ENCODE measurements at places on chromosomes 16 and 17. TPM values are rescaled to one million over a fixed set of nuclear protein-coding genes. Genes with fewer than 3 reads are reported as not detected.

RASL10B gene
- 9.9 TPM for total RNA-seq

PYDC1 gene
- total RNA-seq, result not detected

USP6 gene
- total RNA-seq, result 0.11 TPM

TBC1D3H gene
- total RNA-seq, result not detected

STXBP4 gene
- 4.9 TPM for total RNA-seq

MARVELD3 gene
- not detected for total RNA-seq

CSF3 gene
- 0.43 TPM for total RNA-seq

CDK5RAP3 gene
- total RNA-seq, result 52.3 TPM

TEKT3 gene
- not detected for total RNA-seq

PPP1R1B gene
- 2.4 TPM for total RNA-seq

GRCh38 chr16:29983420-29984136 lies 9.9 kb downstream of the TAOK2 start:
- DNase-seq, result no peak

GRCh38 chr16:68144008-68144407 lies 58.8 kb downstream of the NFATC3 start:
- DNase-seq, result no peak

DNA sequence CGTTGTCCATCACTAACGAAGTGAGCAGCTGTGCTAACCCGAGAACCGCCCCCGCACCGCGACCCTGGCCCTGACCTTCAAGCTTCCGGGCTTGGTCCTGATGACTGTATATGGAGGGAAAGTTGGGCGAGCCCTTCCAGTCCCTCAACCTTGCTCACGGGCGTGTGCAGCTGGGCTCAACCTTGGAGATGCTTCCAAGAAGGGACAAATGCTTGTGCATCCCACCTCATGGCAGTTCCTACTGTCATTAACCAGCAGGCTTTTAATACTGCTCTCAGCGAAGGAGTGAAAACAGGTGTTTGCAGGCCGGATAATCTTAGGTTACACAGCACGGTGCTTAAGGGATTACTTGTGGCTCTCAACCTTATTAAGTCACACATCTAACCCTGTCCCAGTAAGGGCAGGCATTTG lies 33.5 kb downstream of the SRL start:
- DNase-seq, result no peak

GRCh38 chr17:49381033-49381432 lies 19.0 kb upstream of the ZNF652 start:
- DNase-seq, result no peak

DNA sequence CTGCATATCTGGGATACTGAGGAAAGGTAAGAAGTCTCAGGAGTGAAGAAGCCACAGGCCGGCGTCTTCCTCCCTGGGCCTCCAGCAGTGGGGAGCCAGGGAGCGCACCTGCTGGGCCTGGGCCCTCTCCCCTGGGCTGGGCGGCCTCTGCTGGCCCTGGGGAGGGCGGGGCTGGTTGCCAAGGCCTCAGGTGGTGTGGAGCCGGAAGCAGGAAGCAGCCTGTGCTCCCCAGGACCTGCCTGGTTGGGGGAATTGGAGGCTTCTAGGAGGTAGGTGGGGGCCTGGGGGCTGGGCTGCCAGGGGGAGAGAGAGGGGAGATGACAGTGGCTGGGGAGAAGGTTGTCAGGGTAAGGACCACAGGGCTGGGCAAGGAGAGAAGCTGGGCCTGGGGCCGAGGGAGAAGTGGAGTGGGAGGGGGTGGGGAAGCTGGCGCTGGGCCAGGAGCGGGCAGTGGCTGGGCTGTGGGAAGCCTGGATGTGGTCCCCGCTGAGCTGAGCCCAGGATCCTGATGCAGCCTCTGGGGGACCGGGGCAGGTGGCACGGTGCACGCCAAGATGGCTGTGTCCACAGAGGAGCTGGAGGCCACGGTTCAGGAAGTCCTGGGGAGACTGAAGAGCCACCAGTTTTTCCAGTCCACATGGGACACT lies at the start of gene SMIM22:
TSS of gene SMIM22 (plus strand) at position 189 of the 647 bp plus-strand sequence. CDS start at position 555, 366 bp downstream.
- no peak for DNase-seq

DNA sequence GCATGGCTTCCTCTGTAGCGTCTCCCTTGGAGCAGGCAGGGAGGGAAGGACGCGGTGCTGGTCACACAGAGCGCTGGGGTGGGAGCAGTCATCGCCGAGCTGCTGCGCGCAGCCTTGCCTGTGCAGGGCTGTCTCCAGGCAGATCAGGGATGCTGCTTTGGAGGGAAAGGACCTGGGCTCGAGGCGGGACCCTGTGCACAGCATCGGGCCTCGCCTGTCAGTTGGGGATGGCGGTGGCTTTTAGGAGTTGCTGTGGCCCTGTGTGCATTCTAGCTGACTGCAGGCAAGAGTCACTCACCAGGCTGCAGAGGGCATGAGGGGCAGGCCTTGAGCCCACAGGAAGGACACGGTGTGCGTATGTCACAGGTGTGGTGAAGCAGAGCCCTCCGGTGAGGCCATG lies 10.1 kb downstream of the ACSF3 start:
- DNase-seq, result no peak

DNA sequence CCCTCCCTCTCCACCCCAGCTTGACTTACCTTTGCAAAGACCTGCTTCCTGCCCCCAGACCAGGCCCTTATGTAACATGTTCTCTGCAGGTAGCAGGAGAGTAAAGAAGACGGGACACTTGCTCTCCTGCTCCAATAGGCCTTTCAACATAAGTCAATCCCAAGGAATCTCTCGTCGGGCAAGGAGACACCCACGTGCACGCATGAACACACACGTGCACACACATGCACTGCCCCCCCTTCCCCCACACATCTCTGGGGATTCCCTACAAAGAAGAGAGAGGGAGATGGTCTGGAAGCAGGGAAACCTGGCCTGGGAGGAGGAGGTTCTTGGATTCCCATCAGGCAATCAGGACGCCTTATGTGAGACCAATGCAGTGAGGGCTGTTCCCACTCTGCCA lies 41.4 kb downstream of the ABCC12 start:
- DNase-seq, result no peak

DNA sequence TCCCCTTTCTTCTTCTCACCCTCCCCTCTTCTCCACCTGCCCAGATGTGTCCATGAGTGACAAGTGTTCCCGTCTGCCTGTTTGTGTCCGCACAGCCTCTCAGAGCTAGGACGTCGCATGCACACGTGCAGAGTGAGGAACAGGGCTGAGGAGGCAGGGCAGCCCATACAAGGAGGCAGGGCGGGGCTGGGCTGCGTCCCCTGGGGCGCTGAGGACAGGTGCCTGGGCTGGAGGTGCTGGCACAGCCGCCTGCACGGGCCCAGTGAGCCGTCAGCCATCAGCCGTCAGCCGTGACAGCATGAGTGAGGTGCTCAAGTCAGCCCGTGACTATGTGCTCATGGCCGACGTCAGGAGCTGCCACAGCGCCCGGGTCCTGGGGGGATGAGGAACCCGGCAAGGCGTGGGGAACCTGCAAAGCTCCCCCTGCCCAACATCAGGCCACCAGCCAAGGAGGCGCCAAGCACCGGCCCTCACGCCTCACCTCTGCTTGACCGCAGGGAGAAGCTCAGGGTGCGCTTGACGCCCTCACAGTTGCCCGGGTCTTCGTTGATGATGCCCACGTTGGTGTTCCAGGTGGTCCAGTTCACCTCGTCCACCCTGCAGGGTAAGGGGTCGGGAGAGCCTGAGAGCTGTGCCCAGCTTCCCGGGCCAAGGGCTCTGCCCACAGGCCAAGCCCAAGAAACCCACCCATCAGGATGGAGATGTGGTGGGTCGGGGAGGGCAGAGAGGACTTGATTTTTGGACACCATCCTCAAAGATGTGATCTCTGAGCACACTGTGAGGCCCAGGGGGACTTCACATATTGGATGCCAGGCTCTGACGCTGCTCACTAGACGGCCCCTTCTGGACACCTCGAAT lies 13.7 kb upstream of the TRPV3 start:
- no peak for DNase-seq

GRCh38 chr16:64084706-64085105 lies 1037.2 kb downstream of the CDH11 start:
- DNase-seq, result no peak

- no peak for DNase-seq
Observed at GRCh38 chr16:67531247-67531646, 2.6 kb downstream of the RIPOR1 start.

- no peak for DNase-seq
Observed at GRCh38 chr16:57324749-57325148, 33.8 kb upstream of the CCL22 start.

DNA sequence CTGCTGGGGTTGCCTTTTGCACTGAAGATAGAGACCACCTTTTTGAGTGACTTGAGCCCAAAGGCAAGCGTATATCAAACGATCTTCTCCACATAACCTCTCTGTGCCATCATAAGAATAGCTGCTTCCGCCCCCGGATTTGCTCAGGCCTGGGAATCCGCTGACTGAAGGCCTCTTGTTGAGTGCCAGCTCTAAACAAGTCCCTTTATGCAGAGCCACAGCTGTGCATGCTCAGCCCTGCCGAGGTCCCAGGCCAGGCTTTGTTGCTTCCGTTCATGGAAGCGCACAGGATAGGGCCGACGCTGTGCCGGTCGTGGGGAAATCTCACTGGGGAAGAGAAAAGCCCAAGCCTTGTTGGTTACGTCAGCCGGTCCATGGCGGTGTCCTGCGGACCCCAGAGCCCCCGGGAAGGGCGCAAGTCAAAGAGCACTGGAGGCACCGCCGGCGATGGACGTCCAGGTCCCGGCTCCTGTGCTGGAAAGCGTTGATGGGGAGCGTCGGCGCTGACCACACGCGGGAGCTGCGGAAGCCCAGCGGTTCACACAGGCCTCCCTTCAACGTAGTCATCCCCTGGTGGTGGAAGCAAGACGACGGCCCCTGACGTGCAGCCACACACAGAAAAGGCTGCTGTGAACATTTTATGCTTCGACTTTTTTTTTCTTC lies 23.5 kb upstream of the RPL13 start:
- no peak for DNase-seq

- DNase-seq, result no peak
Observed at GRCh38 chr17:34760931-34761495, 181.6 kb downstream of the TMEM132E start.

- DNase-seq, result no peak
Observed at GRCh38 chr16:56609463-56609921, 1.1 kb downstream of the MT2A start.

DNA sequence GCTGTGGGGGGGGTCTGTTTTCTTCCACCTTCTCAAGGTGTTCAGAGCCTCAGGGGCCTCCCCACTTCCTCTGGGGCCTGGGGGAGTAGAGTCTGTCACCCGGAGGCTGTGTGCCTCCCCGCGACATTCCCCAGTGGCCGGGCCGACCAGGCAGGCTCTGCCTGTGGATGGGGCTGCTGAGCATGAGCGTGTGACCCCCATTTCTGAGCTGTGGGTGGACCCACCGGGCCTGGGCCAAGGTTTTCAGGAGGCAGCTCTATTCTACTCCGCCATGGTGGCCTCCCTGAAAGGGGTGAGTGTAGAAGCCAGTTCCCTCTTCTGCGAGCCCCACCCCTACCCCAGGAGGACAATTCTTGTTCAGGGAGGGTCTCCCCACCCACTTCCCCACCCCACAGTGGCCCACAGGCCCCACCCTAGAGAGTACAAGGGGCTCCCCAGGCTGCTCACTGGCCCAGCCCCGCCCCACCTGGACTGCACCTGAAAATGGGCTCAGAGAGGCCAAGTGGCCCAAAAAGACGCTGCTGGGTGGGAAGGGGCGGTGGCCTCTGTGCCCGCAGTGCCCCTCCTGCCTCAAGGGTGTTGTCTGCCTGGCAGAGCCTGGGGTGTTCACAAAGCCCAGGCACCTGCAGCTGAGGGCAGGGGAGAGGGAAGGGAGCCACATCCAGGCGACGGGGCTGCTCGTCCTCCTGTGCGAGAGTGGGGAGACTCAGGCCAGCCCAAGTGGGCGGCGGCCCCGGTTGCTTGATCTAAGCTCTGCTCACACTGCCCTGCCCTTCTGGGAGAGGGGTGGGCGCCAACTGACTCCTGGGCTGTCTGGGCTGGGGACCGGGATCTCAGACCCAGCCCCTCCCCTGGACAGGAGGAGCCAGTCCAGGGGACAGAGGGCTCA lies 1.3 kb downstream of the MSLN start:
- DNase-seq, result no peak

- no peak for DNase-seq
Observed at GRCh38 chr17:45430006-45430737, 2.5 kb downstream of the ARHGAP27 start.

- DNase-seq, result no peak
Observed at GRCh38 chr17:49915260-49915659, 53.7 kb upstream of the DLX4 start.

DNA sequence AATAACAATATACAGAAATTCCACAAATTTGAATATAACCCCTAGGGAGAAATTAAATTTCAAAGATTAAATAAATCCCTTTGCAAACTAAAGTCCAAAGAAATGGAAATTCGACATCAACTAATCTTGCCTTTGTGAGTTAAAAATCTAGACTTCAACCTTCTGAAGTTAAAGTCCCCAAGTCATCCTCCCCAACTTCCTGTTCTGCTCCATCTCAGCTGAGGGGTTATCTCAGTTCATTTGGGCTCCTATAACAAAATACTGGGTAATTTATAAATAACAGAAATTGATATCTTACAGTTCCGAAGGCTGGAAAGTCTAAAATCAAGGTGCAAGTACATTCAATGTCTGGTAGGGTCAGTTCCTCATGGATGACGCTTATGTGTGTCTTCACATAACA lies 22.8 kb upstream of the KDM6B start:
- DNase-seq, result no peak

DNA sequence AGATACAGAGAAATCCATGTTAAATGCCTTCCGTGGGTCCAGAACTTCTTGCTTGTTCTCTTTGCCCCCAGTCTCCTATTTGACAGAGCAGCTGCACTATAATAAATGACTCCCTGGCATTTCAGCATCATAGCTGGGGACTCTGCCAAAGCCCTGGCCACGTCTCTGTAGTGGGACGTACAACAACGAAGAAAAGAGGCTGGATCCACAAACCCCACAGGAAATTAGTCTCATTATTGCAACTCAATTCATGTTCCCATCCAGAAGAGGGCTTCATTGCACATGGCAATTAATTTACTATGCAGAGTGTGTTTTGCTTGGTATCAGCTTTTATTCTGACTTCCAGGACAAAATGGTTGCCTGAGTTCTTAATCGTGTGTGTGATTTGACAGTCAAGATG lies 121.3 kb downstream of the CDH13 start:
- DNase-seq, result peak; percentile 14

GRCh38 chr16:27154705-27155521 lies 48.4 kb upstream of the KDM8 start:
- no peak for DNase-seq

DNA sequence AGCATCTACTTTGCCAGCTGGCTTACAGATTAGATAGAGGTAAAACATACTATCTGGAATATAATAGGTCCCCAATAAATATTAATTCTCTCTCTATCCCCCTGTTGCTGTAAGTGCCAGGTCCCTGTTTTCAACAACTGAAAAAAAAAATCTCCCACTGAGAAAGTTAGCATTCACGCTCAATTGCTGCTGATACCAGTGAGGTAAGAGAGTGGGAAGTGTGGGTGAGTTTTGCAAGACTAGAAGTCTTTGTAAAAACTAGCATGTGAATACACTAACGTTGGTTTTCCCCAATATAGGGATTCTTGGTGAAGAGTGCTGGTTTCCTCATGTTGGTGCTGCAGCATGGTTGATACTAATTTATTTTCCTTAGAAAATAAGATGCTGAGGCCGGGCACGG lies 11.7 kb upstream of the TAOK1 start:
- DNase-seq, result no peak

- no peak for DNase-seq
Observed at GRCh38 chr17:30251931-30252330, 16.4 kb upstream of the SLC6A4 start.

- no peak for DNase-seq
Observed at GRCh38 chr17:28807925-28808634, 34.5 kb downstream of the FAM222B start.

- no peak for DNase-seq
Observed at GRCh38 chr16:69037373-69038160, 67.9 kb upstream of the HAS3 start.
